HFFc6 (cell line): ENCODE measurements at places on chromosomes 12 and 14.

DNA sequence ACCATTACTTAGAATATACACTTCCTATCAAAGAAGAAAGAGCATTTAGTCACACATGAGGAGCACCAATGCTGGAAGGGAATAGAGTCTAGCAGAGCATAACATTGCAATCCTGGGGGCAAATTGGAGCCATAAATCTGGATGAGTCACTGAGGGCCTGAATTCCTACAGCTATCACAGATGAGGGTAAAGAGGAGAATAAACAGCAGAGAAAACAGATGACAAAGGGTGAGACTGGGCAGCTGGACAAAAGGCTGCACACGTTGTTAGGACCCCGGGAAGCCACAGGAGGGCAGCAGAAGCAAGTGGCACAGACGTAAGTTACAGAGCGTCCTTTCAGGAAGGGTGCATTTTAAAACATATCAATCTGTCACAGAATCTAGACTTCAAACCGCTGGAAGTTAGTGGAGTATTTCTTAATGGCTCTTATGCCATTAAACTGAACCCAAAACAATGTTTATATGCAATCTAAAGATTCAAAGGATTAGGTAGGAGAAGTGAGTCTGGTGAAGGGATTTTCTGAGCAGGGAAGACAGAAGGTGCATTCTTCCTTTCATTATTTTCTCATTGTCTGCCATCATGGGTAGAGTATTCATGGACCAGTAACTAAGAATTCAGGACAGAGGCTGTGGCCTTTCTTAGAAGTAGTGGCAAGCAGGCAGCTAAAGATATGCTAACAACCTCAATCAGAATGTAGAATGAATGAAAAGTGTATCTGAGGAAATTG lies 159.8 kb upstream of the DAAM1 start:
- peak; percentile 98 for DNase-seq

- DNase-seq: no peak
Measured at GRCh38 chr12:107597695-107598410, 87.7 kb upstream of the PWP1 start.

- no peak for DNase-seq
Measured at GRCh38 chr14:95544588-95544987, 9.7 kb downstream of the GLRX5 start.

DNA sequence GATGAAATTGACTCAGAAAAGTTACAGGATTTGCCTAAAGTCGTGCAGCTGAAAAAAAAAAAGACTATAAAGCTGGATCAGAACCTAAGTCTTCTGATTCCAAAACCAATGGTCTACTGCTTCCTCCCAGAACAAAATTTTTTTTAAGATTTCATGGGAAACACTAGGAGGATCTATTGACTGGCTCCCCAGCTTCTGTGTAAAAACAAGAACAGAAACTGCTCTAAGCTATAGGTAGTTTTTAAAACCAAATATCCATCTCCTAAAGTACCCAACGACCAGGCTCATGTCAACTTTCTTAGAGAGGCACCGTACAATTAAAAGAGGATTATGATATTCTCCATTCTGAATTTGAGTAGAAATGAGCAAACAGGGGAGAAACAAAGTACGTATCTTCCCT lies 9.4 kb downstream of the FMNL3 start:
- no peak for DNase-seq

- peak; percentile 89 for DNase-seq
Measured at GRCh38 chr14:38098074-38098836, 109.4 kb upstream of the SSTR1 start.

DNA sequence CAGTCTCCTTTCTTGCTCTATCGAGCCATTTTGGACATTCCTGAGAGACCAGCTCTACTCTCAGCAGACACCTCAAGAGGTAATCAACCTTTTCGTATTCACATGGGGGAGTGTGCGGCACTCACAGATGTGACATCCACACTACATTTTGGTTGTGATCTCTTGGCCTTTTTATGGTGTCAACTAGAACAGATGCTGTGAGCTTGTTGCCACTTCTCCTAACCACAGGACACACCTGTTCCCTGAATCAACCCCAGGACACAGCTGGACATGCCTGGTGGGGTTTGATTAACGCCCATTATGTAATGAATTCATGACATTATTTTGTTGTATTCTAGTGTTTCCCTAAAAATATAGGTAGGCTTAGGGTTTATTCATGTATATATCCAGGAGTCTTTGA lies 1143.6 kb downstream of the TMEM121 start:
- DNase-seq: no peak
